ENCODE measurements at places on chromosomes 12 and 14.

DNA sequence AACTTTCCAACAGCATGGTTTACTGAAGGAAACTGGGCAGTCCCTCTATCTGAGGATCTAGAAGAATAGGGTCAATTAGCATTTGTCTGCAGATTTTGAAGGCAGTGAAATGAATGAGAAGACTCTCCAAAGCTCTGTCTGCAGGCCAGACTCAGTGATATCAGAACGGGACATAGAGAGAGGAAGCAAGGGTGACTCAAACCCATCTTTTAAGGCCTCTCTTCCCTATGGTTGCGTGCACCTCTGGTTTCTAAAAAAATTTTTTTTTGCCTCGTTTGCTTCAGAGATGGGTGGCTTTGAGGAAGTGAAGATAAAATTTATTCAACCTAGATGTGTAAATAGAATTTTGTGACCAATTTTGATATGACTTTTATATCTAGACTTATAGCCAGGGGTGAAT is 71.9 kb upstream of the HOXC13 start:
- DNase-seq, result no peak

GRCh38 chr12:53005215-53005985 is 856 bp upstream of the EIF4B start:
- no peak for DNase-seq

- DNase-seq, result no peak
Observed at GRCh38 chr14:45201905-45202304, 51.1 kb downstream of the MIS18BP1 start.

DNA sequence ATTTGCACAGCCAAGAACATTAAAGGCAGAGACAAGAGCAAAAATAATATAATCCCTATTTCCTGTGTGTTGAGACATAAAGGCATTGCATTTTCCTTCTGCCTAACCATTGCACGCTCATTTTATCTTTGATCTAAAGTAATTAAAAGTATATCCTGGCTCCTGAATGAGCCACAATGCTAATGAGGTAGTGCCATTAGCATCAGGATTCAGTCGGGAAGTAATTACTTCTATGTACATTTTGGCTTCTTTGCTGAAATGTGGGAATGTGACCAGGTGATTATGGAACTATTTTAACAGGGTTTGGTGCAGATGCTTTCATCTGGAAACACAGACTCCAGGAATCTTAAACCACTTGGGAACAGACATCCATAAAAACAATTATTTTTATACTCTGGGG is 77.4 kb downstream of the TMTC1 start:
- DNase-seq, result no peak

- no peak for DNase-seq
Observed at GRCh38 chr12:112331886-112332285, 50.3 kb downstream of the HECTD4 start.

GRCh38 chr14:53956427-53957201 is at the start of gene BMP4:
BMP4 (minus strand) TSS chr14:53956825; CDS start chr14:53952222, 4,603 bp downstream.
- DNase-seq, result no peak
